ENCODE measurements at places on chromosomes 4 and X.

GRCh38 chr4:7831330-7831729, 108.3 kb downstream of the AFAP1 start:
- DNase-seq = no peak

DNA sequence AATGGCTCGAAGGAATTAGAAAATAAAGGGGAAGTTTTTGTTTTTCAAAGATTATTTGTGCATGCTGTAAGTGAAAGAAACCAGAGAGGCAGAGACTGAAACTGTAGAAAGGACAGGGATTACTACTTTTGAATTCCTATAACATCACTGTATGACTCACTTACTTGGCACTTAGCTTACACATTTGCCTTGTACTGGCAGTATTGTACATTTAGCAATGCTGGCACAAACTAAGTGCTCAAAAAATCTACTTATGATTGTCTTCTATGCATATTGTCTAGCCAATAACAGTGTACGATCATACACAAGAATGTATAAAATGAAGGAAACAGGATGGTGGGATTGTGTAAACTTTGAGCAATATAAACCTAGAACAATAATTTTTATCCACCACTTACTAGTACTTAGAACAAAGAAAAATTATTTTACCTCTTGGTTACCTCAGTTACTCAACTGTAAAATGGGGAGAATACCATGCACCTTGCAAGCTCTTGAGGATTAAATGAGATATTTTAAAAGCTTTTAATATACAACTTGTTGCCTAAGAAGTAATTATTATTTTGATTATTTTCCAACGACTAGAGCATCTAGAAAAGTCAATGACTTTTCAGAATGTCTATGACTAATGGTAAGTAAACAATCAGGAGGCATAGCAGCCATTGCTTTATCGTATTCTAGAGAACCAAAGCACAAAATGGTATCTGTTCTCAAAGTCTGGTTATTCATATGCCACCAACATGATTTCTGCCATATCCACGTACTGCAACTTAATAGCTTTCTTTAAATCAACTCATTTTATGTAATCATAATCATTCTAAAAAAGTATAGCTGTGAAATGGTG, 4.7 kb downstream of the FAM120C start:
- DNase-seq = no peak

GRCh38 chr4:103092245-103092644, 7.4 kb downstream of the BDH2 start:
- no peak for DNase-seq

DNA sequence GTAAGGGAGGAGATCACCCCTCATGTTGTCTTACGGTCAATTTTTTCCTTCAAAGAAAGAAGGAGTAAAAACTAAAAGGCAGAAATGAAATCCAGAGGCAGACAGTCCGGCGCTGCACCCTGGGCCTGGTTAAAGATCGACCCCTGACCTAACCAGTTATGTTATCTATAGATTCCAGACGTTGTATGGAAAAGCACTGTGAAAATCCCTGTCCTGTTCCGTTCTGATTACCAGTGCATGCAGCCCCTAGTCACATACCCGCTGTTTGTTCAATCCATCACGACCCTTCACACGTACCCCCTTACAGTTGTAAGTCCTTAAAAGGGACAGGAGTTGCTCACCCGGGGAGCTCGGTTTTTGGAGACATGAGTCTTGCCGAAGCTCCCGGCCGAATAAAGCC, 105.6 kb upstream of the JADE1 start:
- no peak for DNase-seq

DNA sequence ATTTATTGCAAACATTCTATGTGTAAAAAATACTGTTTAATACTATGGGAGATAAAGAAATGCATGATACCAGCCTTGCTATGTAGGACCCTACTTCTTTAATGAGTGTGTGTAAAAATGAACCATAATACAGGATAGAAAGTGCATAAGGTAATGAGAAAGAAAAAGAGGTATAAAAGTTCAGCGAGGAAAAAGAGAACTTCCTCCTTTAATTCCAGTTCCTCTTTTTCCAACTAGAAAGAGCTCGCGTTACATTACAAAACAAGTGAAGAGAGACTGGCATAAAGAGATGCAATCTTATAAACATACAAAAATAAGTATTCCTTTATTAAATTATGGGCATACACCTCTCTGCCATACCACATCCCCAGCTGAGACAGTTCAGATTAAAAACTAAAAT, 77.4 kb downstream of the ANKRD17 start:
- DNase-seq = no peak

DNA sequence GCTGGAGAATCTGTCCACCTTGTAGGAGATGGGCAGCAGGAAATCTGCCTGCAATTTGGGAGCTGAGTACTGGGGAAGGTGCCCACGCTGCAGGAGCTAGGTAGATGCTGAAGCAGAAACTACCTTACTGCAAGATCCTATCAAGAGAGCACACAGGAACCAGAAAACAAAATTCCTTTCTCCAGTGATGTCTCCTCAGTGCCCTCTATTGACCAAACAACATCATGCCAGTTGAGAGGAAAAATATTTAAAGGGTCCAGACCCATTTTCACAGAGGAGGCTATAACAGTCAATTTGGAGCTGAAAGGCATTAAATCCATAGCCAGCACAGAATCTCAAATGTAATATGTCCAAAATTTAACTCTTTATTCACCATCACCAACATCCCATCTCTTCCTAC, 406.8 kb downstream of the SLITRK2 start:
- DNase-seq = no peak

- DNase-seq = no peak
Observed at GRCh38 chr4:68864438-68865187, 48.8 kb downstream of the UGT2B10 start.

DNA sequence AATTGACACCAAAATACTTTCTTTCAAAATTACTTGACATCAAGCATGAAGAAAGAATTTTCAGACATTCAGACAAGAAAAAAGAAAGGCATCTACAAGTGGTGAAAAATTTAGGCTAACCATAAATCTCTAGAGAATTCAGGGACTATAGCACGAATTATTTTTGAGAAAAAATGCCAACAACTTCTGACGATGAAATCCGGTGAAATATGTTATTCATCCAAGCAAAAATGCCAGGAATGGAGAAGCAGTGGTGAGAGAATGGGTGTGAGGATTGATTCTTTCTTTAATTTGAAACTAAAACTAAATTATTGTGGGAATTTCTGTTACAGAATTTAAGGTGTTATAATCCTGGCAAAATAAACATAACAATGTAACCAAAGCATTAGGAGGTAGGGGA, 69.4 kb upstream of the SORBS2 start:
- DNase-seq = no peak

GRCh38 chr4:81605271-81605670, 133.6 kb upstream of the RASGEF1B start:
- no peak for DNase-seq

DNA sequence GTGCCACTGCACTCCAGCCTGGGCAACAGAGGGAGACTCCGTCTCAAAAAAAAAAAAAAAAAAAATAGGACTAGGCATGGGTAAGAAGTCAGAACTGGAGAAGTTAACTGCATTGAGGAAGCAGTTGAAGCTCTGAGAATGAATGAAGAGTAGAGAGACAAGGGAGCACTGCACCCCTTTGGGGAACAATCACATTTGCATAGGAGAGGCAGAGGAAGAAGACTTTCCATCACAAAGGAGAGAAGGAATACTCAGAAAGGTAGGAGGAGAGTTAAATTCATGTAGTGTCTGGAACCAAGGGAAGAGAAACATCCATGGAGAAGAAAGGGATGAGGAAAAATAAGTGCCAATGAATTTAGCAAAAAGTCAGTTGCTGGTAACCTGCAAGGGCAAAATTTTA, 72.4 kb downstream of the GPC3 start:
- no peak for DNase-seq

GRCh38 chr4:153383131-153383530, 38.6 kb downstream of the MND1 start:
- no peak for DNase-seq

DNA sequence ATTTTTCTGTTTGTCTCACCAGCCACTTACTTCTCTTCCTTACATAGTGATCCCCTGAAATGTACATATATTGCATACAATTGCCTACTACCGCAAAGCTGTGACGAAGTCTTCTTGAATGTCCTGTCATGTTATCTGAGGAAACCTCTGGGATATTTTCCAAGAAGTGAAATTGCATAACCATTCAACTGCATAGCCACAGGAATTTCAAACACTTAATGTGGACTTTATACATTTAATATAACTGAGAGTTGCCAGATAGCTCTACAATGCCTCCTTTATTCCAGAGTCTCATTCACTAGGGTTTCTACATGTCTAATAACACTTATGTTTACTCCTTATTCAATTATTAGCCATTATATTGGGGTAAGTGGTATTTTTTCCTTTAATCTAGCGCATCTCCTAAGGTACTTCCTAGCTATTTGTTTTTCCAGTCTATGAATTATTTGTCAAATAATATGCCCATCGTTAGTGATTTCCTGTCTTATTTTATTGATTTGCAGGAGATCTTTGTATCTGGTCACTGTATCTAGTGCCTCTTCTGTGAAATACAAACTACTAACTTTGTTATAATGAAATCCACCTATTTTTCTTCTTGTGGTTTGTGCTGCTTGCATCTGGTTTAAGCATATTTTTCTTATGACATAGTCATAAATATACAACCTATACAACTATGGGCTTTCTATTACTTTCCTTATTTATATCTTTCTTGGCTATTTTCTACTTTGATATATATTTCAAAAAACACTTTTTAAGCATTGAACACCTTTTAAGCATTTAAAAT, 69.2 kb upstream of the GRID2 start:
- no peak for DNase-seq

GRCh38 chr4:166091912-166092510, 219.0 kb downstream of the TLL1 start:
- no peak for DNase-seq

DNA sequence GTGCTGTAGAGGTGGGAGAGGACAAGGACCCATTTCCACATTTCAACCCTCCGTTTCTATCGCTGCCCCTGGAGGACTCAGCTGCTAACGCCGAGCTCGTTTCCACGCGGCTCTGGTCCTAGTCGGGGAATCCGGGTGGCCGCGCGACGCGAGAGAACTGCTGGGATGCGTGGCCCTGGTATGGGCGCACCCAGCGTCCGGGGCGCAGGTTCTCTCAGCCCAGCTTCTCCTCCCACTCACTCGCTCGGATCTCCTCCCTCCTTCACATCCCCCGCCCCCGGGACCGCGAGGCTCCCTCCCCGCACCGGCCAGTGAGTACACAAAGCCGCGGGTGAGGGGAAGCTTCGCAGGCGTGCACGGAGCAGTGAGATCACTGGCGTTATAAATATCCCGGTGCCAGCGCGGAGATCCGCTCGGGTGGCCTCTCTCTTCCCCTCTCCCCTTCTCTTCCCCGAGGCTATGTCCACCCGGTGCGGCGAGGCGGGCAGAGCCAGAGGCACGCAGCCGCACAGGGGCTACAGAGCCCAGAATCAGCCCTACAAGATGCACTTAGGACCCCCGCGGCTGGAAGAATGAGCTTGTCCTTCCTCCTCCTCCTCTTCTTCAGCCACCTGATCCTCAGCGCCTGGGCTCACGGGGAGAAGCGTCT, at the start of gene FGF5:
TSS of gene FGF5 (plus strand) at position 412 of the 649 bp plus-strand sequence. CDS start at position 573, 161 bp downstream.
- no peak for DNase-seq

DNA sequence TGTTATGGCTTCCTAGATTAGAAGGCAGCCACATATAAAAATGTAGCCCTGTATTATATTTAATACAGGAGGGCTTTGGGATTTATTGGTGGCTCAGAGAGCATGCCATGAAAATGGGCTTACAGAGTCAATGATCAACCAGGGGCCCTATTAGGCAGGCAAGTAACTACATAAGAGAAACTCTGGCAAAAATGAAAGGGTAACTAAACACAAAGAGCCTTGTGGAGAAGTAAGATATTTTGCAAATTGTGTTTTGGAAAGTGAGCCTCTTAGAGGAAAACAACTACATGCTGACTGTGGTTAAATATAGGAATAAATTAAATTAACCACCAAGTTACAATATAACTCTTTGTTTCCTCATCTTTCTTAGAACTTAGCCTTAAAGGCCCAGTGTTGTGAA, 5.5 kb downstream of the SAT1 start:
- no peak for DNase-seq

GRCh38 chrX:154785716-154786115, 19.6 kb downstream of the MPP1 start:
- DNase-seq = no peak

DNA sequence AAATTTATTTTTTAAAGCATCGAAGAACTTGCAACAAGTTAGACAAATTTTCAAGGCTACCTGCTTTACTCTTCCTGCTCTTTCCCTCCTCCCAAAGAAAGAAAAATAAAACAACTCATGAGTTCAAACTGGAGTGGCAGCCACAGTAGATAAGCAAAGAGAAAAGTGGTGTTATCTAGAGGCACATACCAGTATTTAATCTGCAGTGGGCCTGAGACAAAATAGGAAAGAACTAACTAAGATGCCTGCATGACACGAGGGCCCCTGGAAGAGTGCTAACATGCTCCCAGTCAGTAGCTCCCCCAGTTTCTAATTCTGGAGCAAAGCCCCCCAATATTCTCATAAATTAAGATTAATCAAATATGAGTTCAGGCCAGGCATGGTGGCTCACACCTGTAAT, 7.9 kb downstream of the ARL9 start:
- no peak for DNase-seq

GRCh38 chr4:1449475-1449832, 43.2 kb upstream of the NKX1-1 start:
- no peak for DNase-seq

DNA sequence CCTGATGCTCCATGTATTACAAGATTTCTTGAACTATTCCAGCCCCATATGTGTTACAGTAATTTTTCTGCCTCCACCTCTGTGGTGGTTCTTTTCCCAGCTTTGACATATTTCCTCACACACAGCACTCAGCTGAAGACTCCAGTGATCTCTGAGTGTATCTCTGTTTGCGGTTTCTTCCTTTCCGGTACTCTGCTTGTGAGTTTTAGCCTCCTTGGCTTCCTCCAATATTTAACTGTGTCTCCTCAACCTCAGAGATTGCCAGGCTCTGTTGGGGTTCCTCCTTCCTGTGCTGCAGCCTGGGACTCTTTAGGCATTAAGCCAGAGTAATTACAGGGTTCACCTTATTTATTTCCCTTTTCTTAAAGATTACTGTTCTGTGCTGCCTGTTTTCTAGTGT, 73.2 kb downstream of the NFKB1 start:
- no peak for DNase-seq

- DNase-seq = no peak
Observed at GRCh38 chrX:10062352-10062751, 94.4 kb upstream of the CLCN4 start.

- no peak for DNase-seq
Observed at GRCh38 chr4:83651846-83652245, 115.9 kb downstream of the GPAT3 start.

DNA sequence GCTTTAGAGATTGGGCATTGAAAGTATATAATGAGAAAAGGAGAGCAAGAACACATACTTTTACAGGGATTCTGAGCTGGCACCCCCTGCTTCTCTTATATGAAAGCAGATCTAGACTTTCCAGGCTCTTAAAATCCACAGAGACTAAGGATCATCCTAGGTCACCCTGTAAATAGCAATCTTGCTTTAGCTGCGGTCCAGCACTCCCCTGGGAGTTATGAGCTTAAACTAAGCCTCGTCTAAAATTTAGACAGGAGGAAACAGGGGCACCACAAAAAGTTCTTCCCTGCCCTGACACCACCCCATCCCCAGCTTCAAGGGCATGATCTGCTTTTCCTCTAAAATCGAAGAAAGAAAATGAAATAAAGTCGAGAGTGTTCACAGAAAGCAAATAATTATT, 143.3 kb upstream of the KCNIP4 start:
- DNase-seq = no peak

- DNase-seq = no peak
Observed at GRCh38 chr4:101238706-101239105, 108.6 kb downstream of the PPP3CA start.

GRCh38 chr4:155854582-155855226, 11.4 kb downstream of the ASIC5 start:
- DNase-seq = no peak

- DNase-seq = no peak
Observed at GRCh38 chrX:151830911-151831310, 81.8 kb upstream of the MAGEA4 start.

Data from omental fat pad (tissue), 4 donors.